NCI-H1694 treated with DMSO at 0.1 percent for 48 hours (cell line): ENCODE measurements at places on chromosomes 7 and 10.

- no peak for DNase-seq
These were observed 5.7 kb downstream of the CALML5 start for GRCh38 chr10:5493691-5494090.

GRCh38 chr10:86888585-86889381 lies 68.6 kb downstream of the MMRN2 start:
- no peak for DNase-seq

DNA sequence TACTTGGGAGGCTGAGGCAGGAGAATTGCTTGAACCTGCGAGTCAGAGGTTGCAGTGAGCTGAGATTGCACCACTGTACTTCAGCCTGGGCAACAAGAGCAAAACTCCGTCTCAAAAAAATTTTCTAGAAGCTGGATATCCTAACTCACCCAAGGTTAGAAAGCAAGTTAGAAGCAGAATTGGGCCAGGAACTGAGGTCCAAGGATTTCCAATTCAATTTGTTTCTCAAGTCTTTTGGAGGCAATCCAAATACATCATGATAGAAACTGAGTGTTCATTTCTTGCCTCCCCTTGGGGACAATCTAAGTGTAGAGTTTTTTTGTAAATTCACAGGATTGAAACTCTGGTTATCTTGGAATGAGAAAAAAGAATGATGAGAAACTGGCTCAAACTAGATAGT lies 45.5 kb downstream of the LAMB1 start:
- DNase-seq = no peak

DNA sequence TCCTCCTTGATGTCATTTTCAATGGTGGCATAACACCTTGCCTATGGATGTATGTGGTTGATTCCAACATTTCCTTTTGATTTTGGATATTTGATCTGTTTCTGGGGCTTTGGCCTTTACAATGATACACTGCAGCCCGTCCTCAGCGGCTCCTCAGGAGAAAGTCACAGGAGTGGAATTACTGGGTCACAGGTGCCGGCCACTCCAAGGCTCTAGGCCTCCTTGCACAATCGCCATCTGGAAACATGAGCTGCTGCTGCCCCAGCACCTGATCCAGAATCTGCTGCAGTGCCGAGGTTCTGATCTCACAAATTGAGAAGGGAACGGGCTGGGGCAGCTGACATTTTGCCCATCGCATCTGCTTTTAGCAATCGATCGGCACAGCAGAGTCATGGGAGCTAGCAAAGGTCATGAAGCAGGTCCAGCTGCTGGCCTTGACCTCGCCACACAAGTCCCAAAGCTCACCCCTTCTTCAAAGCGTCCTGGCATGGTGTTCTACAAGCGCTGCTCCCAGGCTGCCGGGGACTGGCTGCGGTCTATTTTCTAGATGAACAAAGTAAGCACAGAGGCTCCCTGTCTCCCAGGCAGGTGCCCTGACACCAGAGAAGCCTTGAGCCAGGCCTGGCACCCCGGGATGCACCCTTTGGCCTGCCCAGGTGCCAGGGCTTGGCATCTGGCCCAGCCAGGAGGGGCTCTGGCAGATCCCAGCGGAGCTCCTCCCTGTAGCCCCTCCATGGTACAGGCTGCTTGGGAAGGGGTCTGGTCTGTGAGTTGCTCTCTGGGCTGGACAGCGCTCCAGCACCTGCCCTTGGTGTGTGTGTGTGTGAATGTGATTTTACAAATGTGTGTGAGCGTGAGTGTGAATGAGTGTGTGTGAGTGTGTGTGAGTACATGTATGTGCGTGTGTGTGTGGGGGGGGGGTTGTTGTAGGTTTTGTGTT lies 201.8 kb downstream of the GLRX3 start:
- DNase-seq = no peak

DNA sequence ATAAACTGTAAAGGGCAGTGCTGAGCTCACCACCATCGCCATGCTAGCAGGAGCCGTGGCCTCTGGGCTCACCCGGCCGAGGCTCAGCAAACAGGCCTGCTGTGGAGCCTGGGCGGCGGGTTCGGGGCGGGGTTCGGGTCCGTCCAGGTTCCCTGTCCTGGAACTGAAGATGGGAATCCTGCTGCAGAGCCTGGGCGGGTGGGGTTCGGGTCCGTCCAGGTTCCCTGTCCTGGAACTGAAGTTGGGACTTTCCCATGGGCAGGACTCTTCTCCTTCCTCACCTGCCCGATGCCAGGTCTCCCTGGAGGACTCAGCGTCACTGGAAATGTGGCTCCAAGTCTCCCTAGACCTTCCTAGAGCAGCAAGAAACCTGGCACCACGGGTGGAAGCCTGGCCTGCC lies 36.6 kb downstream of the EN2 start:
- DNase-seq = no peak

DNA sequence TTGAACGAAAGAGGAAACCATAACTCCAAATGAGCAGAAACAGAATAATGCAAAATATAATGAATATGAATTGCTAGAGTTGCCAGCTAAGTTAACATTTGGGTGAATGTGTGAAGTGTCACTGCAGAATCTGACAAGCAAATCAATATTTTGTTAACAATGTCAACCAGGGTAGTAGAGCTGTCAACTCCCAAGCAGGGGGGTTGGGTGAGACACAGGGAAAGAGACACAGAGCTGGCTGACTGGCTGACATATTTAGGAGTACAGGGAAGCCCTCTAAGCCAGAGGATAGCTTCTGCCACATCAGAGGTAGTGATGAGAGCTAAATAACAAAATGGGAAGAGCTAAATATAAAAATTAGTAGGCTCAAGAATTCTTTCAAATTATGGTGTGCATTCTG lies 393.1 kb upstream of the KCND2 start:
- no peak for DNase-seq

- DNase-seq = no peak
These were observed 34.0 kb downstream of the GATA3 start for GRCh38 chr10:8088504-8088903.

GRCh38 chr10:78371136-78371535 lies 337.5 kb downstream of the RPS24 start:
- DNase-seq = no peak

- no peak for DNase-seq
These were observed 87.1 kb upstream of the HDAC9 start for GRCh38 chr7:18408461-18408860.

DNA sequence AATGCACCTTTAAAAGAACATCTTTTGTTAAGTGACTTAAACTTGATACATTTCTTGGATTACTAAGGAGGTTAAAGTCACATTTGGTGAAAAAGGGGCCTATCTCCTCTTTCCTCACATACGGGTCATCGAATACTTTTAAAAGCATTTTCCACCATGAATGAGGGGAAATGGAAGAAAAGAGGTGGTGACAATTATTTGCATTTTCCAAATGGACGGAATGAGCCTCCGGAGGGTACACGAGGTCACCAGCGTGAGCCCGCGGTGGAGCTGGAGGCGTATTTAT lies 1.0 kb upstream of the BMPR1A start:
- DNase-seq = peak; percentile 66

- no peak for DNase-seq
These were observed 6.8 kb downstream of the ATG9B start for GRCh38 chr7:151017370-151017952.

DNA sequence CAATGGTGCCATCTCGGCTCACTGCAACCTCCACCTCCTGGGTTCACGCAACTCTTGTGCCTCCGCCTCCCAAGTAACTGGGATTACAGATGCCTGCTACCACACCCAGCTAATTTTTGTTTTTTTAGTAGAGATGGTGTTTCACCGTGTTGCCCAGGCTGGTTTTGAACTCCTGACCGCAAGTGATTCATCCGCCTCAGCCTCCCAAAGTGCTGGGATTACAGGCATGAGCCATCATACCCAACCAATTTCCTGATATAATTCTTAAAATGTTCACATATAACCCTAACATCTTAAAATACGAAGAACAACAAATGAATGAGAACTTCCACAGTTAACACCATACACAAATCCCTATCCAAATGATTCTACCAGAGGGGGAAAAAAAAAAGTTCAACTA lies 31.2 kb downstream of the BAIAP2L1 start:
- no peak for DNase-seq

- DNase-seq = no peak
These were observed 50.8 kb downstream of the SH2D4B start for GRCh38 chr10:80588546-80588945.

DNA sequence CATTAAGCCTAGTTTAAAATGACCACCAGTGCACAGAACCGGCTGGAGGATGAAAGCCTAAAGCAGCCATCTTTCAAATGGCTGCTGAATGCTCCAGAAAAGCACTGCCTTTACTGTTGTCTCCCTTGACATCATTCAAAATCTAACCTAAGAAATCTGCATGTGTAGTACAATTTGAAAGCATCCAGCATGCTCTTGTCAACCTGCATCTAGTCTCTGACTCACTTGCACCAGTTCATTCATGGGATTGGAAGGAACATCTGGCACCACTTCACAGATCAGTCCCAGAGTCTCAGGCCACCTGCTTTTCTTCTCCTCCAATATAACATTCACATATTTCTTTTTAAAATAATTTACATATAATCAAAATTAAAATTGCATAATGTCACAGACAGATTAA lies 76.2 kb downstream of the RNF133 start:
- no peak for DNase-seq

DNA sequence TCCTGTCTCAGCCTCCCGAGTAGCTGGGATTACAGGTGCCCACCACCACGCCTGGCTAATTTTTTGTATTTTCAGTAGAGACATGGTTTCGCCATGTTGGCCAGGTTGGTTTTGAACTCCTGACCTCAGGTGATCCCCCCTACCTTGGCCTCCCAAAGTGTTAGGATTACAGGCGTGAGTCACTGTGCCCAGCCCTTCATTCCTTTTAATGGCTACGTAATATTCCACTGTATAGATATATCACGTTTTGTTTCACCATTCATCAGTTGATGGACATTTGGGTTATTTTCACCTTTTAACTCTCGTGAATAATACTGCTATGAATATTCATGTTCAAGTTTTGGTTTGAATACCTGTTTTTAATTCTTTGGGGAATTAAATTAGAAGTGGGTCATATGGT lies 44.6 kb upstream of the CYCS start:
- no peak for DNase-seq

GRCh38 chr10:125009661-125010161 lies 67.8 kb downstream of the ZRANB1 start:
- no peak for DNase-seq

DNA sequence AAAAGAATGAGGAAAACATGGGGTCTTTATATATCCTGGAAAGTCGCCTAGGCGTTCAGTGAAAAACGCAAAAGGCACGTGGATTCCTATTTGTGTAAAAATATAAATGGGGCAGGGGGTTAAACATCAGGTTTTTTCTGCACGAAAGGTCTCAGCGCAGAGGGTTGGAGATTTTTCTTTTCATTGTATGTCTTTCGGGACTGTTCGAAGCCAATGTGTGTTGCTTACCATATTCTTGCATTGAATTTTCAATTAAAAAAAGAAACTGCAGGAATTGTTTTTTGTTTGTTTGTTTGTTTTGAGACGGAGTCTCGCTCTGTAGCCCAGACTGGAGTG lies 169.2 kb downstream of the UBE2H start:
- no peak for DNase-seq

DNA sequence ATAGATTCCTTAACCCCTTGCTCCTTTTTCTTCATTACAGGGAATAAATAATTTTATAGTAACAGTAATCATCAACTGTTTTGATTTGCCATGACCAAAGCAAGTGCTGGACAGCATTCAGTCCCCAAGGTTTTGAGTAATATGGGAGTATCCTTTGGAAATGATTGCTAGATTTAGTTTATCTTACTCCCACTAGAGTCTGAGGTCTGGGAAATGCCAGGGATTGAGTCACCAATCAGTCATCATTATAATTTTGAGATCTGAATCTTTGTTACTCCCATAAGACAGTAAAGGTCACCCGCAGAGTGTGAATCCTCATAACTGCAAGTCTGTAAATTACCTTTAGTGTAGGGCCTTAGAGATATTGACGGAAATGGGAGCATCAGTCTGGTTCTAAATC lies 133.7 kb upstream of the SEMA3E start:
- DNase-seq = no peak

GRCh38 chr7:151008143-151008510 lies 16.2 kb downstream of the ATG9B start:
- DNase-seq = no peak

DNA sequence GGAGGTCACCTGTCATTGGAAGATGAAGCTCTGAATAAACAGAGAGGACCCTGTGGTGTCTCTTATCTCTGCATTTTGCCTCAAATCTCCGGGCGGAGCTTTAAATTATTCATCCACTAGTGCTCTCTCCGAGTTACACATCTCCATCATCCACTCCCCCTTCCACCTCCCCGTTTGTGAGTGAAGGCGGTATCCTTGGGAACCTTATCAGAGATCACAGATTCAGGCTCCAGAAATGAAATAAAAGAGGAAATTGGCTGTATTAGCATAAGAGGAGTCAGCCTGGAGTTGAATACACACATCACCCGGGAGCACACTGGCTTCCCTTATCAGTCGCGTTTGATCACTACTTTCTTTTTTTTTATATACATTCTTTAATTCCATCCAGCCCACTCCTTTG lies 1184.8 kb downstream of the GATA3 start:
- no peak for DNase-seq

DNA sequence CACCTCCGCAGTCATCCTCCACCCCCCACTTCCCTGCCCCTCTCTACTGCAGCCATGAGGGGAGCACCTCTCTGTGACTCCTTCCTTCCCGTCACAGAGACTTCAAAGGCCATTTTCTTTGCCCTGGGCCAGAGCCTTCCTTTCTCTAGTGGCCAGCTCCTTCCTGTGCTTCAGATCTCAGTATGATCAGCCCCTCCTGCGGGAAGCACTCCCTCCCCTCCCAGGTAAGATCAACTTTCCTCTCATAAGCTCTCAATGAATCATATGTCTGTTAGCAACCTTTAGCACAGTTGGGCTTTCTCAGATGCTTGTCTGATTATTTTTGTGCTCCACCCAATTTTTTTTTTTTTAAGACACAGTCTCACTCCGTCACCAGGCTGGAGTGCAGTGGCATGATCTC lies 241.0 kb upstream of the PRSS1 start:
- no peak for DNase-seq

DNA sequence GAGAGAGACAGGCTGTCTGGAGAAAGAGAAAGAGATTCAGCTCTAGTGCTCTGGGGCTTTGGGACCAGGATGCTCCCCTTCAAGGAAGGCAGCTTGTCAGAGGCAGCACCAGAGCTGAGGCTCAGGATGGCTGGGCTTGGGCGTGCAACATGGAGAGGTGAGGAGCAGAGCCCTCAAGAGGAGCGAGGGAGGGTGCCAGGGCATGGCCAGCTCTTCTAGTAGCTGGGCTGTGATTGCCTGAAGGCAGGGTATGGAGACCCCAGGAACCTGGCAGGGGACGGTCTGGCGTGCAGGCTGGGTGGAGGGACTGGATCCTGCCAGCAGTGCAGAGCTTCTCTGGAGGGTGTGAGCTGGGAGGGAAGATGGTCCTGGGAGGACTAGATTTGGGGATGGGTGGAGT lies 40.2 kb downstream of the ANTXRL start:
- no peak for DNase-seq

DNA sequence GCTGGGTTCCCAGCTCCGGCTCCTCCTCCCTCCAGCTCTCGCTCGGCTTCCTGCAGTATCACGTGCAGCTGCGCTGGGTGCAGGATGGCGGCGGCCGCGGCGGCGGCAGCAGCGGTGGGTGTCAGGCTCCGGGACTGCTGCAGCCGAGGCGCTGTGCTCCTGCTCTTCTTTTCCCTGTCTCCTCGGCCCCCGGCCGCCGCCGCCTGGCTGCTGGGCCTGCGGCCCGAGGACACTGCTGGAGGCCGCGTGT lies at the start of gene CNNM1:
TSS of gene CNNM1 (plus strand) at position 53 of the 250 bp plus-strand sequence. CDS start at position 85, 32 bp downstream.
- peak; percentile 52 for DNase-seq
